ENCODE measurements at places on chromosomes 13 and 19. TPM values are rescaled to one million over a fixed set of nuclear protein-coding genes. Genes with fewer than 3 reads are reported as not detected.
A peak's percentile ranks its signal among the peaks of the same experiment; 100 is the strongest.

GRCh38 chr13:41019578-41020347 lies 647 bp upstream of the ELF1 start:
- no peak for DNase-seq

DNA sequence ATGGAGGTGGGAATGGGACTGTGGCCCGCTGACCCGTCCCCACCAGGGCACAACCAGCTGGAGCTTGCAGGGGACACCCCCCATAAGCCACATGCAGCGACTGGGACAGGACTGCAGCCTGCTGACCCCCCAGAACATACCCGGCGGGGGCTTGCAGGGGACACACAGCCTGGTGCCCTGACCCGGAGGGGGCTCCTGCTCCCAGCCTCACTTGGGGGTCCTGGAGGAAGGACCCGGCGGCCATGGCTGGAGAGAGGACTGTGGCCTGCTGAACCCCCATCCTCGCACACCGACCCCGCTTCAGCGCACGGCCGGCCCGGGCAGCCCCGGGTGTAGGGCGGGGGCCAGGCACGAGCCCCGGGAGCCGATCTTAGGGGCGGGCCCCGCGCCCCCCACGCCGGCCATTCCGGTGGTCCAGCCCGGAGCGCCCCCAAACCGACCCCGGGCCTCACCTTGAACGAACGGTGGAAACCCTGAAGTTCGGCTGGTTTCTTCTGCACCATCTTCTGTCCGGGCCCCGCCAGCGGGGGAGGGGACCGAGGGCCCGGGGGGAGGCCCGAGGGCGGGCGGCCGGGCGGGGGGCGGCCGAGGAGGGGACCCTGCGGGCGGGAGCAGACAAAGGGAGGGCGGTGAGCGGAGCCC lies 574 bp downstream of the MKNK2 start:
- no peak for DNase-seq

The ZNF570 gene
- 18.5 TPM for total RNA-seq

GRCh38 chr19:57351867-57352266 lies 796 bp downstream of the ZNF304 start:
- no peak for DNase-seq

DNA sequence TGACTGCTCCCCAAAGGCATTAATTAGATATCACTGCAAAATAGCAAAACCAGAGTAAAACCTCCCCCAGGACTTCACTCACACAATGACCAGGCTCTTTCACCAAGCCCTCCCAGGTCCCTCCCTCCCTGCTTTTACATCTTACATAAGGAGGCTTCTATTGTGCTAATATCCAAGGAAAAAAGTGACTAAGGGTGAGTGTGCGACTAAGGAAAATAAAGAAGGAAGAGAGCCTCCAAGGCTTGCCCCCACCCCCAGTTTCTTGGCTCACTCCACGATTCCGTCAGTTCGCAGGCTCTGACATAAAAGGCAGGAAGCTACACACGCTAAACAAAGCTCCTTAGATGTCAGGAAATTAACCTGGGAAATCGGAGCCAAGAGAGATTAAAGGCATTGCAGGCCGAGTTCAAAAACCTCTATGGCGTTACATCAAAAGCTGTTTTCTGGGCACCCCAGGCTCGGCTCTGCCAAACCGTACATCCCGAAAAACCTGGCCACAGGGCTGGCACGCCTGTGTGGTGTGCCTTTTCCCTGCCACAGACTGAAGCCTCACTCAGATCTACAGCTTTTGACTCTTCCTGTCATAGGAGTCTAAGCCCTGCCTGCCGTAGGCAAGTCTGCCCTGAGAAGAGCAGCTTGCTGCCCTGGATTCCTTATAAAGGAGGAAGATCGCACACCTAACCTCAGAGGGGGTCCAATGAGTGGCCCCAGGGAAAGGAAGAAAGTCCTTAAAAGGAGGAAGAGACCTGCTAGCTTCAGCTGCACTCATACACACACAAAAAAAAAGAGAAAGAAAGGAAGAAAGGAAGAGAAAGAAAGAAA lies 67.0 kb upstream of the SERP2 start:
- DNase-seq: no peak

The KLK12 gene
- not detected for total RNA-seq

GRCh38 chr13:91523116-91523515 lies 124.7 kb downstream of the GPC5 start:
- no peak for DNase-seq

The PLK5 gene
- 0.36 TPM for total RNA-seq

DNA sequence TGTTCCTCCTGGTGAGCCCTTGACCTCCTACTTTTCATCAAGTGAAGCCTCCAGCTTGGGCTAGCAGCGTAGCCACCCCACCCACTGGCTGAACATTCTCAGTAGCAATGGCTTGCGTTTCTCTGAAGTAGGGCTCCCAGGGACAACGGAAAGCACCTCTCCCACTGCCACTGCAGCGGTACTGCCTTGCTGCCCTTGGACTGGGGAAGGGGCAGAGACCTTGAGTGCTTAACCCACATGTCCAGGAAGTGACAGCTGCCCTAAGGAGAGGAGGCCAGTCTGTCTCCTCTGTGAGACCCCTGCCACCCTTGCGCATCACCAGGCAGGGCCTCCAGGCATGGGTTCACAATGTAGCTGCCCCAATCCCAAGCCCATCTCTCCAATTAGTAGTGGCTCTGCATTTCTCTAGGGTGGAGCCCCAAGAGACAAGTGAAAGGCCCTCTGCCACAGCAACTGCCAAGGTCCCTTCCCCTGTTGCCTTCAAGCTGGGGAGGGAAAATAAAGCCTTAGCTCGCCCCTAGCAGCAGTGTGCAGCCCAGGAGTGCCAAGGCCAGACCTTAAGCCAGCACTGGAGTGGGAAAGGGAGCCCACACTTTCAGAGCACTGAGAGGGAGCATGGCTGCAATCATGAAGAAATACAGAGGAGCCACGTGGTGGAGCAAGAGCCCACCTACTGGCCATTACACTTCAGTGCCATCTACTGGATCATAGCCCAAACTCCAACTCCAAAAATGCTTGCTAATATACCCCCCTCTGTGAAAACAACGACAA lies 175.9 kb upstream of the TRPC4 start:
- no peak for DNase-seq

The S1PR5 gene
- total RNA-seq: 0.18 TPM

The ZNF534 gene
- 1.5 TPM for total RNA-seq

DNA sequence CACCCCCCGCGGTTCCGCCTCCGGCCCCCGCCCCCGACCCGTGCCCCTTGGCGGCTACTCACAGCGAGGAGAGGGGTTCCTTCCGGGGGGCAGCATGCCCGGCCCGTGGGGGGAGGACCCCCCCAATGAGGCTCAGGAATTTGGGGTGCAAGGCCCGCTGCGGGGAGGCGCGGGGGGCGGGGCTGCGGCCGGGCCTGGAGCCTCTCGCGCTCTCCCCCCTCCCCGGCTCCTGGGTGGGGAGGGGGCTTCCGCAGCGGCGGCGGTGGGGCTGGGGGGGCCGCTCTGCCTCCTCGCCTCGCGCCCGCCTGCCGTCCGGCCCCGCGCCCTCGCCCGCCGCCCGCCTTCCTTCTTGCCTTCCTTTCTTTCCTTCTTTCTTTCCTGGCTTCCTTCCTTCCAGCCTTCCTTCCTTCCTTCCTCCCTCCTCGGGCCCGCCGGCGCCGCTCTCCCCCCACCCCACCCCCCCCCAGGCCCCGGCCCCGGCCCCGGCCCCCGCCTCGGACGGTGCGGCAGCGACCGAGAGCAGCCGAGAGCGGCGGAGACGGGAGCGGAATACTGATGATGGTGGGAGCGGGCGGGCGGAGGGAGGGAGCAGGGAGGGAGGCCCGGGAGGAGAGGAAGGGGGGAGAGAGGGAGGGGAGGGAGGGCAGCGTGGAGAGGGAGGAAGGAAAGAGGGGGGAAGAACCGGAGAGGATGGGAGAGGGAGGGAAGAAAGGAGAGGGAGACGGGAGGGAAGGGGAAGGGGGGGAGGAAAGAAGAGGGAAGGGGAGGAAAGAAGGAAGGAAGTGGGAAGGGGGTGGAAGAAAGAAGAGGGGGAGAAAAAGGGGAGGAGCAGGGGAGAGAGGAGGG lies at the start of gene LRRC4B:
Gene LRRC4B (minus strand): TSS at position 554 of the 846 bp plus-strand sequence. CDS start 19,597 bp downstream, outside the sequence.
- peak; percentile 74 for DNase-seq

GRCh38 chr13:59000770-59001169 lies 1163.0 kb downstream of the DIAPH3 start:
- no peak for DNase-seq

The ADAMTSL5 gene
- total RNA-seq: not detected

- no peak for DNase-seq
Measured at GRCh38 chr13:24234200-24234915, 73.8 kb downstream of the SPATA13 start.

- DNase-seq: no peak
Measured at GRCh38 chr19:16035601-16036297, 40.5 kb upstream of the TPM4 start.

DNA sequence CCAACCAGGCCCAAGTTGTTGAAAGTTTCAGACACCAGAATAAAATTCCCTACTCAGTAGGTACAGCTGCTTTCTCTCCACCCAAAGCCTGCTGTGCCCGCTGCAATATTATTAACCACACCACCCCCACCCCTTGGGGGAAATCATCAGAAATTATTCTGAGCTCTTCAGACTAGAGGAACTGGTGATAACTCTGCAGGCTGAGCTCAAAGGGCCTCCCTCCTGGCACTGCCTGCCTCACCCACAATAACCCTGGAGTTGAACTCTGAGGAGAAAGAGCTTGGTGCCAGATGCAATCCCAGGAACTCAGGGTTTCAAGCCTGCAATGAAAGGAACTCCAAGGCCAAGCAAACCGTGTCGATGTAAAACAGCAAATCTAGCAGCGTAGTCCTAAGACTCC lies 381.7 kb upstream of the ZNF507 start:
- DNase-seq: no peak

The PPM1N gene
- total RNA-seq: not detected

DNA sequence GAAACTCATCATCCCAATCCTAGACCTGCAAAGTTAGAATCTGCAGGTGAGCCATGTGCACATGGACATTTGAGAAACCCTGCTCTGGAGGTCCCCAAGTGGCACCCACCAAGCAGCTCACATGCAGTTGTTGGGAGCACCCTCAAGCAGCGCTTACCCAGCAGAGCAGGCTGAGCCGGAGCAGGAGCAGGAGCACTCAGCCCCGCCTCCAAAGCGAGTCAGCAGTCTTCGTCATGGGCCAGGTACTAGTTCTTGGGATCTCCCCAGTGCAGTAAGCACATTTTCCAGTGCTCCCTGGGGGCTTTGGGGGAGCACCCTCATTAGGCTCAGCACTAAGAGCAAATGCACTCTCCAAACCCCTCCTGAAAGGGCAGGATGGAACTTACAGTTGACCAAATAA lies 572.7 kb downstream of the IRS2 start:
- no peak for DNase-seq

DNA sequence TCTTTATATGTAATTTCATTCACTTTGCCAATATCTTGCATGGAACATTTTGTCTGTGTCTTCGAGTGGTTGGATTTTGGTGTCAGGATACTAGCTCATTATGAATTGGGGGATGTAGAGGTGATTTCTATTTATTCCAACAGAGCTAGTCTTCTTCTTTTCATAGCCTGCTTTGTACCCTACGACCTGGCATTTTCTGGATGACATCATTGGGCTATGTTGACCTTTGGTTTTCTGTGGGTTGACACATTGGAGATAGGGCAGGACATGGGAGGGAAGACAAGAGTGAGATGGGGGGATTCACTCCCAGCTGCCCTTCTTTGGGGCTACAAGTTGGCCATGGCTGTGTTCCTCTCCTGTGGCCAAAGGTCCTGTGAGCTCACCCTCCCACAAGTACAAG lies 38.0 kb downstream of the WTIP start:
- no peak for DNase-seq

DNA sequence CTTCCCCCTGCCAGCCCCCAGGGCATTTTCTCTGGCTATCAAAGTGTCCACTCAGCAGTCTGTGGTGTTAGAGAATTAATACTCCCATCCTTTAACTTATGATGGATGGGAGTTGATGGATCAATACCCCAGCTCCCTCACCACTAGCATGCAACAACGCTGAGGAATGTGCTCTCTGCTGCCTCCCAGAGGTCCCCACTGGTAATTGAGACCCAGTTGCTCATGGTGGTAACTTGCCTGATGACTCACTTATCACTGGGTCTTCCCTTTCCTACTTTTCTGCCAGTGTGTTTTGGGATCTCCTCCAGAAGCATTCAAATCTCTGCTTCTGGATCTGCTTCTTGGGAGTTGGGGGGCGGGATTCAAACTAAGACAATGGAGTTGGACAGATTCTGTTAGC lies 20.3 kb upstream of the CACNA1A start:
- no peak for DNase-seq

DNA sequence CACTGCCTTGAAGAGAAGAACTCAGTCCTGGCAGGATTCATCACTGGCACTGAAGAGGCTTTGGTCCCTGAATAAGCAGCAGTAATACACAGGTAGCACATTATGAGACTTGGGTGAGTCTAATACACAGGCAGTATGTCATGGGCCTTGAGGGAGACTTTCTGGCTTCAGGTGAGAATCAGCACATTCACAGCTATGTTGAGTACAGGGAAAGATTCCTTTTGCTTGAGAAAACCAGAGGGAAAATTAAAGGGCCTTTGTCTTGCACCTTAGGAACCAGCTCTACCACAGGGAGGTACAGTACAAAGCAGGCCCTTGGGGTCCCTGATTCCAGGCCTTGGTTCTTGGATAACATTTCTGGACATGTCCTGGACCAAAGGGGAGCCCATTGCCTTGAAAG lies 484.6 kb downstream of the RFC3 start:
- no peak for DNase-seq

All from cerebellum (tissue), 4 donors.